Left renal cortex interstitium (tissue), 4 donors: ENCODE measurements at places on chromosomes 11 and 22. TPM values are rescaled to one million over a fixed set of nuclear protein-coding genes. Genes with fewer than 3 reads are reported as not detected.

Gene CLCF1
- 4.9 TPM for polyA plus RNA-seq

Gene RASD2
- polyA plus RNA-seq: 2.9 TPM

Gene TRIM29
- polyA plus RNA-seq: 1.4 TPM

Gene POU2AF2
- polyA plus RNA-seq: not detected

Gene OR51B5
- 0.64 TPM for polyA plus RNA-seq
